ENCODE measurements at places on chromosomes 7 and 10.

GRCh38 chr7:124702385-124702784 lies 63.2 kb downstream of the GPR37 start:
- DNase-seq = no peak

DNA sequence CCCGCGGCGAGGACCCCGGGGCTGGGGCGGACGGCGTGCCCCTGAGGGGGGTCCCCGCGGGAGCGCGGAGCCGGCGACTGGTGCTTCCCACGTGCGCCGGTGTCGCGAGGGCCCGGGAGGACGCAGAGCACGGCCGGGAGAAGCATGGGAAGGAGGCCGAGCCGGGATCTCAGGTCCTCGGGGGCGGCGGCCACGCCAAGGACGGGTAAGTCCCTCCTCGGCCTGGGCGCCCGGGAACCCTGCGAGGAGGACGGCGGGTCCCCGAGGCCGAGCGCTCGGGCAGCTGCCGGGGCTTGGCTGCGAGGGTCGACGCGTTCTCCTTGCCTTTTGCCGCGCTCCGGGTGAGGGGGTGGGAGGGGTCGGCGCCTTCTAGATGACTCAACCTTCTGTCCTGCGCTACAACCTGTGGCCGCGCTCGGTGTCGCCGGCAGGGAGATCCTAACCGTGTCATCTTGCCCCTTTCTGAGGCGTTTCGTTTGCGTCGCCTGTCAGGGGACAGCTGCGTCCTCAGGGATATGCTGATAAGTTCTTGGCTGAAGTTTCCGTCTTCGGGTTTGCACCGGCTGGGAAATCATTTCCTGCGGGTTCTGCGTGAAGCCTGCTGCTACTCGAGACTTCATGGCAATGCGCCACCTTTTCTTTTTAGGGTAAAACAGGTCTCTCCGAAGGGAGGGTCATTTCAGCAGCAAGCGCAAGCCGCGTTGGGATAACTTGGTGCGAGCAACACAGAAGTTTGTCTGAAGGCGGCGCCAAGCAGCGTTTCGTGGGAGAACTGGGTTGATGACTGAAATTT lies 529 bp downstream of the TASOR2 start:
- peak; percentile 63 for DNase-seq

GRCh38 chr7:157905651-157906461 lies 569.1 kb downstream of the DNAJB6 start:
- DNase-seq = no peak

DNA sequence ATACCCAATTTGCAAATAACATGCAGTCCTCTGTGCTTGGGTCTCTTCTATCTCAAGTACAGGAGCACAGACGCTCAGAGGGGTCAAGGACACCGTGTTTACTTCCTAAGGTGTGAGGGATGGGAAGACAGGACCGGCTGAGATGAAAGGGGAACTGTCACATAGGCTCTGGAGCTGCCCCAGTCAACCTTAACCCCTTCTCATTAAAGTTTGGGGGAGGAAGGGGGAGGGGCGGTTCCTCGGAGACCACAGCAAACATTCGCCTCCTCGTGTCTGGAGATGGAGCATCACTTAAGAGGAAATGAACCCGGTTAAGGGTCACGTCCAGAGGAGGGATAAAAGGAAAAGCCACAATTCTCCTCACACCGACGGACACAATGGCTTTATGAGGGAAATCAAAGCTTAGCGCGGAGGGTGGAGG lies 1.1 kb downstream of the SH3PXD2A start:
- DNase-seq = peak; percentile 52

- no peak for DNase-seq
Measured at GRCh38 chr7:110918949-110919548, 171.9 kb upstream of the LRRN3 start.

DNA sequence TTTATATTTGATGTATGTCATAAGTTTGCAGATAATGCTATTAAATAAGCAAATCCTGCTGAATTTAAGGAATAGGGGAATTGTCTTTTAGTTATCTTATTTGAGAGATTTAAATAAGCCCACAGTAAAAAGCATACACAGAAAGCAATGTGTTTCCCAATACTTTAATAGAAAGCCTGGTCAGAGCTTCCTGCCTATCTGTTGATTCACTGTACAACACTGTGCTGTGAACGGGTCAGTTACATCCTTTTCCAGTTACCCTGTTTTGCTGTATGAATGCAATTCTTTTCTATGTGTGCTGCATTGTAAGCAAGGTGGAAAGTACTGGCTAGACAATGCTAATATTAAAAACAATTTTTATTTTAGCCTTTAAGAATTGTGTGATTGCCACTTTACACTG lies 81.2 kb downstream of the ANKRD7 start:
- DNase-seq = no peak

DNA sequence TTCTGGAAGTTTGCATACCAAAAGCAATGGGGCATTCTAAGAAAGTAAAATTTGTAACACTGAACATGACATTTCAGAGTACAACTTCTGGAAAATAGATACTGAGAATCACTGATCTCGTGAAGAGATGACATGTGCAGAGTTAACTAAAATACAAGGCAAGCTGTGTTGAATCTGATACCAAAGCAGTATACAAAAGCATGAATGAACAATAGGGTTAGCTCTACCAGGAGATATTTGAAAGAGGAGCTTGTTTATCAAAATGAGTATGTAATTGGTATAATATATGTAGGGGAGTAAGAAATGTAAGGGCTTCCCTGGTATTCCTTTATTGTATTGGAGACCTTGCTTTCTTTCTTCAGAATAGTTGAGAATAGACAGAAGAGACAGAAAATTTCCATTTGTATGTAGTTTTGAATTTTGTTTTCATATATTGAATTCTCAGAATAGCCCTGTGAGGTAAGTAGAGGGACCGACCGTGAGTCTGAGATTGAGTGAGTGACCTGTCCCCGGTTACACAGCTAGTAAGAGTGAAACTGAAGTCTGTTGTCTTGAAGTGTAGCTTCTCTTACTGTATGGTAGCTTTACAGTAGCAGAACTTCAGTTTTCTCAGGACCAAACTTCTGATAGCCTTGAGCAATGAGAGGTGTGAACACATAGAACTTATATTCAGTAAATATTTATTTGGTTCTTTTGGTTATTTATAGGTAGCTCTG lies 5.0 kb downstream of the HBP1 start:
- no peak for DNase-seq

GRCh38 chr10:86139066-86139657 lies 227.4 kb downstream of the GRID1 start:
- DNase-seq = no peak

- DNase-seq = no peak
Measured at GRCh38 chr7:40833888-40834234, 699.1 kb downstream of the SUGCT start.

DNA sequence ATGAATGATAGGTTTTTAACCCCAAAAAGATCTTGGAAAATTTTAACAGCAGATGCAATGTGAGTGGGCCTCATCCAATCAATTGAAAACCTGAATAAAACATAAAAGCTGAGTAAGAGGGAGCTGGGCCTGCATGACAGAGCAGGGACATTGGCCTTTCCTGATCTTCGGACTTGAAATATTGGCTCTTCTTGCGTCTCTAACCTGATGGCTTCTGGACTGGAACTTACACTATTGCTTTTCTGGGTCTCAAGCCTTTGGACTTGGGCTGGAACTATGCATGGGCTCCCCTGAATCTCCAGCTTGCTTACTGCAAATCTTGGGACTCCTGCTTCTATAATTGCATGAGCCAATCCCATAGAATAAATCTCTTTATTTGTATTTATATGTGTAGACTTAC lies 9.0 kb downstream of the A1CF start:
- no peak for DNase-seq

DNA sequence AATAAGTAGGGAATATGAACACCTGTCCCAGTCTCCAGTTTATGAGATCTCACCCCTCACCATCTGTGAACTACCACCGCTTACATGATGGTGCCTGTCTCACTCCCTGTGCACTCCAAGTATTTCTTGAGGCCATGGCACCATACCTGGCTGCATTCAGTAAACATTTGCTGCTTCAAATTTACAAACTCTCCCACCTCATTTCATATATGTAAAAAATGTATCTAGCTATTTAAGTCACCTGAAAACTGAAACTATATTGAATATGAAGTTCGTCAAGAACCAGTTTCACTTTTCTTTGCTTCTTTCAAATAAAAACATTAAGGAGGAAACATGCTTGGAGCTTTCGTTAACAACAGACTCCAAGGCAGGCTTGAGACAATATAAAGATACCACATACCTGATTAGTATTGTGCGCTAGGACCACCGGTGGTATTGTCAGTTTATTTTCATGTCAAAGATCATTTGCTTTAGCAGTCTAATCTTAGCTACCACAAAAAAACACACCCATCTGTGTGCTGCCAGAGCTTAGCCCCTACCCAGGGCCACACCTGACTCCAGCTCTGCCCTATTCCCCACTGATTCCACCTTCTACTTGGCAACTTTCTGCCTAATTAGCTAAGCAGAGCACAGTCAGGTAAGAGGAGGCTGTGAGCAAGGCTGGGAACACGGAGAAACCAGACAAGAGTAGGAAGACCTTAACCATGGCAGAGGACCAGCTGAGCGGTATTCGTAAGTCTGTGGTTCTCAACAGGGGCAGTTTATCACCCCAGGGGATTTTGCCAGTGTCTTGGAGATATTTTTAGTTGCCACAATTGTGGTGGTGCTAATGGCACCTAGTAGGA lies 92.0 kb downstream of the ZFAND4 start:
- DNase-seq = no peak

- DNase-seq = no peak
Measured at GRCh38 chr7:27097686-27098577, 2.1 kb upstream of the HOXA1 start.

DNA sequence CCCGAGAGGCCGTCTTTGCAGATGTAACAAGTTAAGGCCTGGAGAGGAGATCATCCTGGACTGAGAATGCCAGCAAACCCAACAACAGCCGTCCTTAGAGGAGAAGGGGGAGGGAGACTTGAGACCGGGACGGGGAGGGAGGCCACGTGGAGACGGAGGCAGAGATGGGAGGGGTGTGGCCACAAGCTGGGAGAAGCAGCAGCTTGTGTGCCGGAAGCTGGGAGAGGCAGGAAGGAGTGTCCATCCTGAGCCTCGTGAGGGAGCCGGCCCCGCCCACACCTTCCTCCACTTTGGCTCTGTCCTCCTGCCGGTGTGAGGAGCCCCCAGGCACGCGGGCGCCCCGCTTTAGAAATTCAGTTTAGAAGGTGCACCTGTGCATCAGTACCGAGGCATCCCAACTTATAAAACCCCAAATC lies 95.7 kb downstream of the DNAJB6 start:
- DNase-seq = peak; percentile 88

DNA sequence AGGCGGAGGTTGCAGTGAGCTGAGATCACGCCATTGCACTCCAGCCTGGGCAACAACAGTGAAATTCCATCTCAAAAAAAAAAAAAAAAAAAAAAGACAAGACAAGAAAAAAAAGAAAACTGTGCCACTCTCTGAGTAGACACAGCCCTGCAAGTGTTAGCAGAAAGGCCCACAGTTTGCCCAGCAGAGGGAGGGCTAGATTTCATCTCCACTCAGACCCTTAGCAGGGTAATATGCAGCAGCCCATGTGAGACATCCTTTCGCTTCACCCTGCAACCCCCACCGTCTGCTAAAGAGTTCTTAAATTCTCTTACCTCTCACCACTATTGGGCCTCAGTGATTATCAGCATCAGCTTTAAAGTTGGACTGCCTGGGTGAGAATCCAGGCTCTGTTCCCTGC lies 38.2 kb downstream of the CTNNA3 start:
- peak; percentile 9 for DNase-seq

DNA sequence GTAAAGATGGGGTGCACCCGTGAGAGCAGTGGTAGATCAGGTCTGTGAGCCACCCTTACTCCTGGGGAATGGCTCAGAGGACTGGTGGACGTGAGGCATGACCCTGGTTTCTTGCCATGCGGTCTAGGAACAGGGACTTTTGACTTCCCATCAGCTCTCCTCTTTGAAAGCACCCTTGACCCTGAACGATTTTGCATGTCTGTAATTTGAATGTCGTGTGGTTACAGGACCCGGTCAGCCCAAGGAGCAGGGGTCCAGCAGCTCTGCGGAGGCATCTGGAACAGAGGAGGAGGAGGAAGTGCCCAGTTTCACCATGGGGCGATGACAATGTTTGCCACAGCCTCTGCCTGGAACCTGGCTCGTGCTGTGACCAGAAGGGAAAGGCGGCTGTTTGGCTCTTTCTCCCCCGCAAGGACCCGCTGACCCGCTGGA lies 8.6 kb upstream of the ORAI2 start:
- DNase-seq = no peak

DNA sequence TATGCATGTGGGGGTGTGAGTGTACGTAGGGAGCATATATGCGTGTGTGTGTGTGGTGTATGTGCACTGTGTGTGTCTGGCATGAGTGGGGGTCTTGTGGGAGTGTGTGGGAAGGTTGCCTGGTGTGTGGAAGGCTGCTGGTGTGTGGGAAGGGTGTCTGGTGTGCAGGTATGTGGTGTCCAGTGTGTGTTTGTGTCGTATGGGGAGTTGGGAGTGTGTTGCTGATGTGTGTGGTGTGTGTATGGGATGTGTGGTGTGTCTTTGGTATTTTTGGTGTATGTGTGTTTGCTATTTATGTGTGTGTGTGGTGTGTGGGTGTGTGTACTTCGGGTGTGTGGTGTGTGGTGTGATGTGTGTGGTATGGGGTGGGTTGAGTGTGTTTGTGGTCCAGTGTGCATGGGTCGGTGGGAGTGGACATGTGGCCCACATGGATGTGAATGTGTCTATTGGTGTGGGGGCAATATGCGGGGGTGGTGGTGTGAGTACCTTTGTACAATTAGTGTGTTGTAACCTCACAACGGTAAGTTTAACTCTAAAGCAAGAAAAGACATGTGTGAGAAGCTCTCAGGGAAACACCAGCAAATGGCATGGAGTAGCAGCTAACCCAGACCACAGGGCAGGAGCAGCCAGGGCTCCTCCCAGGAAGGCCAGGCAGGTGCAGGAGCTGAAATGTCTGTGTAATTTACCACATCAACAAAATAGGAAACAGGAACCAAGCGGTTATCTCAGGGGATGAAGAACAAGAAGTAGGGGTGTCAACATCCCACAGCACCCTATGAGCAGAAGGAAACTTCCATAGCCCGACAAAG lies 11.9 kb downstream of the ANTXRL start:
- DNase-seq = no peak

DNA sequence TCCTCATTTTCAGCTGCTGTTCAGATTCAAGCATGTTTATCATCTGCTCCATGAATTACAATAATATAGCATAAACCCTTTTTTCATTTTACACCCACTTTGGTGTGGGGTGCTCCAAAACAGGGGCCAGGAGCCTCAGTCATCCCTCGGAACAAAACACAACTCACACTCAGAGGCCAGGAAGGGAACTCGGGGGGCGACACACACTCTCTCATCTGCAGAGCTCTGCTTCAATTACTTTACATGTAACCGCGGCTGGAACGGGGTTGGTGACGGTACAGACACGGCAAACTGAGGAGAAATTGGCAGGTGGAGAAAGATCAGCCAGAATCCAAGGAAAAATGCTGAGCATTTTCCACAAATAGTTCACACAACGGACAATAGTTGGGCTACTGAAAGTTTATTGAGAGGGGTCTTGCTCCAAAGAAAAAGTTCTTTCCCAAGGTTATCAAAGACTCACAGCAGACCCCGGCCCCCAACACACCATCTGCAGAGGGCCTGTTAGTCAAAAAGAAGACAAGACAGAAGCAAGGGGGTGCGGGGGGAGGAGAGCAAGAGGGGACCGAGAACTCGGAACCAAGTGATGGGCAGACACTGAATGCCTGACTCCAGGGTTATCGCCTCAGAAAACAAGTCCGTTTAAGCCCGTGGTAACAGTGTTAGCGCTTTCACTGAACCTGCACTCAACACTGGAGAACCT lies 20.5 kb downstream of the DIP2C start:
- no peak for DNase-seq

GRCh38 chr7:20786421-20786778 lies 286 bp downstream of the SP8 start:
- no peak for DNase-seq

- no peak for DNase-seq
Measured at GRCh38 chr7:14754631-14755030, 147.9 kb downstream of the DGKB start.

- DNase-seq = no peak
Measured at GRCh38 chr7:88661921-88662320, 97.6 kb upstream of the ZNF804B start.

All from SK-N-DZ (cell line).